Activated CD4-positive, alpha-beta memory T cell treated with anti-CD3 and anti-CD28 coated beads for 36 hours (primary cell): ENCODE measurements at places on chromosomes 12 and 14. TPM values are rescaled to one million over a fixed set of nuclear protein-coding genes. Genes with fewer than 3 reads are reported as not detected.

The TMEM253 gene
- not detected for total RNA-seq

The SOX5 gene
- total RNA-seq: 0.69 TPM

DNA sequence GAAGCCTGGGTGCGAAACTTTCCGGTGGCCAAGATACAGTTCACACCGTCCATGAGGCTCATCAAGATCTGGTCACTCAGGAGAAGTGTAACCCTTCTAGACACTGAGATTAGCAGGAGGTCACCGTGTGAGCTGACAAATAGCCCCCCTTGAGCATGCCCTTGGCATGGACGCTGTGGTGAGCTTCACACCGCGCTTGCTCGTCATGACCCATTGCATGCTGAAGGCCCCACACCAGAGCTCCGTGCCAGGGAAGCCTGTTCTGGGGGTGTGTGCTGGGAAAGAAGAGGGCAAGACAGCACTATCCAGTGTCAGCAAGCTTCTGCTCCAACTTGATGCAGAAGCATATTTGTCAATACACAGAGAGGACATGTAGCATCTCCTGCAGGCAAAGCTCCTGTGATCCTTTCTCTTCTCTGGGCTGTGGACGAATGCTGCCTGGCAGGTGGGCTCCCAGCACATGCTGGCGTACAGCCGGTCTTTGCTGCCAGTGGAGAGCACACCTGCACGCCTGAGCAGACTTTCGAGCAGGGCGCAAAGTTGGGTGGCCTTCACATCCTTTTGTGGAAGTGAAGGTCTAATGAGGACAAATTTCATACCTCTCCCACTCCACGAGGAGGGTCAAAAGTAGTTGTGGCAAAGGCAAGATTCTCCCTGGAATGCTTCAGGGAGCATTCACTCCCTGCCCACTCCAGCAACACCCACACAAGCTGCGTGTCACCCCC lies 126.9 kb upstream of the FKBP4 start:
- H3K27ac ChIP-seq: no peak overlapping the region
- H3K4me3 ChIP-seq: no peak overlapping the region
- H3K4me1 ChIP-seq: no peaks in the 10 kb centered on the region
- no peak for DNase-seq
- no peaks in the 10 kb centered on the region for H3K36me3 ChIP-seq

GRCh38 chr12:95499772-95500171 lies 25.8 kb downstream of the METAP2 start:
- H3K4me1 ChIP-seq: peaks cover 11% of the 10 kb centered on the region
- H3K27ac ChIP-seq: no peak overlapping the region
- no peak for DNase-seq
- no peaks in the 10 kb centered on the region for H3K27me3 ChIP-seq
- H3K4me3 ChIP-seq: no peak overlapping the region

DNA sequence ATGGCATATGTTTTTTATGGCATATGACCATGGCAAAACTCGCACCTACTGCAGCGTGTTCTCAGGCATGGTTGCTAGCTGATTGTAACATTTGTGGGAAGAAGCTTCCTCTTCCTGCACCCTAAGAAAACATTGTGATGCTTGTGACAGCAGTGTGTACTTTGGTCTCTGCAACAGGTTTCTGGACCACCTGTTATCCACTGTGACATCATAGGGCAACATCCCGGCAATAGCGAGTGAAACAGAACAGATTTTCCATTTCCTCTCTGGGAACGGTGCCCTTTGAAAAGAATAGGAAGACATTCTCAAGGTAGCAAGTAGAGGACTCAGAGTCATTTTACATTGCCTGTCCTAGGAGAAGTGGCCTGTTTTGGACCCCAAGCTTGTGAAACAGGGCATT lies 135.4 kb upstream of the TRHDE start:
- no peak for DNase-seq
- H3K27ac ChIP-seq: no peak overlapping the region
- H3K36me3 ChIP-seq: no peaks in the 10 kb centered on the region
